ENCODE measurements at places on chromosomes 1 and 21. TPM values are rescaled to one million over a fixed set of nuclear protein-coding genes. Genes with fewer than 3 reads are reported as not detected.

- H3K36me3 ChIP-seq = peaks cover 4% of the 10 kb centered on the region
- H3K4me3 ChIP-seq = no peak overlapping the region
- DNase-seq = no peak
Measured at GRCh38 chr21:46081862-46082712, 15.8 kb upstream of the COL6A2 start.

DNA sequence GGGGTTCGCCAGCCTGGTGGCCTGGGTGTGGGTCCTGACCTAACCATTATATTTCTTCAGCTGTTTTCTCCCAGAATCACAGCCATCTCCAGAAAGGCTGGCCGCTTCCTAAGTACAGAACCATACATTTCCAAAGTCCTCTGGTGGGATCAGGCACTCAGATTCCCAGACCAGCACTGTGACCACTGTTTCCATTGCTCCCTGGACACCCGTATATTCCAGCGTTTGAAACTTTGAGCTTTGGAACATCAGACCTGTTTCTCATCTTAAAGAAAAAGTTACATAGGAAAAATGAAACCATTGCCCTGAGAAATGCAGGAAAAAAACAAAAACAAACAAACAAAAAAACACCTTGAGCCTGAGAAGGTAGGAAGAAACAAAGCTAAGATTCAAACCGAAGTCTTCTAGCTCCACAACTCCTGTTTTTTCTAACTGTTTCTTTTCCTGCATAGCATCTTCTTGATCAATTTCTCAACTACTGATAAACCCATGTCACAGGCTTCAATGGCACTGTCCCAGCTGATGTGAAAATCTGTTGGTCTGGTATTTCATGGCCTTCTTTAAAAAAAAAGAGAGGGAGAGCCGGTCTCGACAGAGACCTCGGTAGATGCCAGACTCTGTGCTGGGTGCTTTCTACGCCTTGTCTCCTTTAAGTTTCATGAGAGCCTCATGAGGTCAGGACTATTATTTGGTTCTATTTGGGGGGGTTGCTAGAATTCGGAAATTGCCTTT, 221.3 kb downstream of the TOMM20 start:
- H3K4me3 ChIP-seq = no peak overlapping the region
- peak overlapping the region; percentile 60 for H3K27ac ChIP-seq
- DNase-seq = no peak
- peaks cover 15% of the 10 kb centered on the region for H3K4me1 ChIP-seq

DNA sequence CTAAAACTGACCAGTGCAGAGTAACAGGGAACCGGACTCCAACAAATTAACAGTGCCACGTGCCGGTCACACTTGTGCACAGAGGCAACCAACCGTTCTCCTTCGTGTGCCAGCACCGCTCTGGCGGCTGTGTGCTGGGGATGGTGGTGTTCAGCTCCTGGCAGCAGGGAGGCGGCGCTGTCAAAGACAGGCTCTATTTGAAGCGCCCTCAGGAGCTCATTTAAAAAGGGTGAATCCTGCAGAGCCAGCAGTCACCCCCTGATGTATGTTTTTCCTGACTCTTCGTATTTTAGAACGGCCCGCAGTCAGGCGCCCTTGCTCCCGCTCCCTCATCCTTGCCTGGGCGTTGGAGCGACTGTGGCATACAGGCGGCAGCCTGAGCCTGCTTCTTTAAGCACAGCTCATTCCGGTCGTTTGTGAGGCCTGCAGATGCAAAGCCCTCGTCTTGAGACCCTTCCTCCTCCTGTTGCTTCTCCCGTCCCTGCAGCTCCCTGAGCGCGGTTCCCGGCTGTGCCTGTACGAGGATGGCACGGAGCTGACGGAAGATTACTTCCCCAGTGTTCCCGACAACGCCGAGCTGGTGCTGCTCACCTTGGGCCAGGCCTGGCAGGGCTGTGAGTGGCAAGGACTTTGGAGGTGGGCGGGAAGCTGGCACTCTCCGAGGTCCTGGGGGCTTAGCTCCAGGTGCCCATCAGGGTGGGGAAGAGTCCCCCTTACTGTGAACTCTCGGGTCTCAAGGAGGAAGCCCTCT, 1.1 kb downstream of the DFFB start:
- peak overlapping the region; percentile 78 for H3K27ac ChIP-seq
- DNase-seq = no peak
- peak overlapping the region; percentile 99 for H3K4me3 ChIP-seq
- H3K4me1 ChIP-seq = peaks cover 14% of the 10 kb centered on the region

The FYB2 gene
- not detected for total RNA-seq

The CD244 gene
- total RNA-seq = 1.4 TPM

Data from T-helper 17 cell (primary cell).